ENCODE measurements at places on chromosomes 2 and 18.

GRCh38 chr2:25343187-25343825 is 1.6 kb upstream of the DNMT3A start:
- no peak for DNase-seq

DNA sequence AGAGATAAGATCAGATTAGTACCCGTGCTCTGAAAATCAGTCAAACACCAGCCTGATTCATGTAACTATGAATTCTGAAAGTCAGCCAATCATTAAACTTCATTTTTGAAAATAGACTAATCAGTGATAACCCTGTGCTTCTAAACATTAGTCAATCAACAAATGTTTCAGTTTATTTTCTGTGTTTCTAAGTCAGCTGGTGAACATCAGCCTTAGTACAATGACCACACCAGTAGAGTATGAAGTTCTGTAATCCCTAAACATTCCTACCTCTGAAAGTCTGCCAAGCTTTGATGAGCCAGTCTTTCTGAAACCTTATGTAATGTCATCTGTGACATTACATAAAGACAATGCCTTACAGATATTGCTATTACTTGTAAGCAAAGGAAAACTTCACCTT is 807.4 kb upstream of the CRIM1 start:
- DNase-seq, result no peak

- DNase-seq, result no peak
Measured at GRCh38 chr18:12282442-12283039, 25.5 kb upstream of the TUBB6 start.

DNA sequence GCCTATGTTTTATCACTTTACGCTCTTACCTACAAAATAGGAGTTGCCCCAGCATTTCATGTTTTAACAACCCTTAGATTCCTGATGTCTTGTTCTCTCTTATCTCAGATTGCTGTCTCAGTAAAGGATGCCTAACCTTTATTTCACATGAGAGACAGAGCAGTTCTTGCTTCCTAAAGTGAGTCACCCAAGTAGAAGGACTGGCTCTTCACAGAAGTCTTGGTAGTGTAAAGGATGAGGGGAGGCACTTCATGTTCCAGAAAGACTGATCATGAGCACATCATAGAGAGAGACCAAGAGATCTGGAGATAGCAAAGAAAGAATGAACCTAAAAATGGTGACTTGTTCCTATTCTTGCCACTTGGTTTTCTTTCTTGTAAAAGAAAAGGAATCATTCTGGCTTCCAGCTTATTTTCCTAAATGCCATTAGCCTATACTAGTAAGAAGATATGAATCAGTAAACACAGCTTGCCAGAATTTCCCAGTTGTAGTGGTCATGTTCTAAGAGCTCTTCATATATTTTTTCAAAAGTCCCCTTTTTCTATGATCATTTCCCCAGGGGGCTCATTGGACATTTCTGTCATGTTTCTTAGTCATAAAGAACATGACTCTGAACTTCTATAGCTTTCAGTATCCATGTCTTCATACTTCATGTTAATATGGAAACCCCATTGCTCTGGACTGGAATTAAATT is 54.9 kb downstream of the MAPRE2 start:
- DNase-seq, result no peak

DNA sequence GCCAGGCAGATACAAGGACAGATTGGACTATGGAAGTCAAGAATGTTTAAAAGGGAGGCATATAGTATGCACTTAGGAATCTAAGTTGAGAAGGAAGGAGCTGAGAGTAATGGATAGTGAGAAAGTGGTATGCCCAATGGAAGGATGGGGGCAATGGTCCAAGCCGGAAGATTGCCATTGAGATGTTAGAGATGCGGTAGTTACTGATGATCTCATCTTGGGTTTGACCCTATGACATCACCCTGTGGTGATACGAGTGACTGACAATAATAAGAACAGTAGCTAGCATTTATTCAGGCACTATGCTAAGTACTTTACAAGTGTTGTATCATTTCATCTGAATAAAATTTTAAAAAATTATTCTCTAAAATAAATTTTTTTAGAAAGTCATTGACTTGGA is 38.5 kb upstream of the ACMSD start:
- no peak for DNase-seq

GRCh38 chr2:10435820-10436204 is 12.3 kb downstream of the ODC1 start:
- DNase-seq, result no peak

- no peak for DNase-seq
Measured at GRCh38 chr2:47771211-47771610, 11.7 kb upstream of the MSH6 start.

GRCh38 chr2:96687711-96688640 is 45.4 kb downstream of the FER1L5 start:
- DNase-seq, result no peak

DNA sequence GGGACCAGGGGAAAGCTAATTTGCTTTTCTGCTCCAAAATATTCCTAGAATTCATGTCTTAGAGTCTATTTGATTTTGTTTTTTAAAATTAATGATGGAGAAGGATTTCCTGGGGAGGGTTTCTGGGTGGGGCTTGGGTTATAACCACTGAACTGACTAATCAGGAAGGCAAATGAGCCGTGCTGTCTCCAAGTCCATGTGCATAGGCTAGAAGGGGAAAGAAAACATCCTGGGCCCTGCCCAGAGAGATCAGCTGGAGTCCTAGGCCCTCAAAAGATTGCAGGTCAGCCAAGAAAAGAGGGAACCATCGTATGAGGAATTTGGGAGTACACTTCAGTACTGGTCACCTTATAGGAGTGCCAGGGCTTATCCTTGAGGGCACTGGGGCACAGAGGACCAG is 480.2 kb upstream of the CELF4 start:
- no peak for DNase-seq

DNA sequence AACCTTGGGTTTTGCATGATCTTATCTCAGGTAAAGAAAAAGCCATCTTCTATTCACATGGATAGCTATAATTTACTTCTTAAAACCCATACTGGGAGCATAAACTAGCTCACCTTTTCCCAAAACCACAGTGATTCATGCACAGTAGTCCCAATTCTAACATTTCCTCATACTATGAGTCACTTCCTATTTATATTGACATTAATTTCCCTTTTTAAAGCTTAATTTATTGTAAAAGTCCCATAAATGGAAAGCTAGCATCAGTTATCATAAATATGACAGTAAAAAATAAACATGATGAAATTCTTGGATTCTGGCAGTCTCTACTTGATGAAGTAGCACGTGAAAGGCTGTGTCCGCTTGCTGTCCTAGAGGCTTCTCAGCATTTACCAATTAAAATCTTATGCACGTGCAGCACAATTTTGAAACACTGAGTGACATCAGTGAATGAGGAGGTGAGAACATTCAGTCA is 180.1 kb downstream of the CDH2 start:
- no peak for DNase-seq

DNA sequence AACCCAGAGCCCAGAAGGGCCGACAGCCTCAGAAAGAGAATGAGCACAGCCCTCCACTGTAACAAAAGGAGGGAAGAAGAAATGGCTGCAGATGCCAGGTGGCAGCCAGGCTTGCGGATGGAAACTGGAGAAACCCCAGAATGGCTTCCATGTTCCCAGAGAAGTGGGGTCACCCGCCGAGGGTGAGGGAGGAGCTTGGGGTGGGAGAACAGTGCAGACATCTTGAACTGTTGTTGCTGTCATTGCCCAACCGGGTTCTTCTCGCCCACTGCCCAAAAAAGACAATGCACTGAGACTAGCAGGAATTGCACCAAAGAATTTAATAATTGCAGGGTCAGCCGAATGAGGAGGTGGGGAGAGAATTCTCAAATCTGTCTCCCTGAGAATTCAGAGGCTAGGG is 223.2 kb upstream of the RAB6C start:
- DNase-seq, result peak; percentile 67

GRCh38 chr2:171893824-171894611 is at the start of gene SLC25A12:
Gene SLC25A12 (minus strand): TSS chr2:171894244. CDS start chr2:171894214, 30 bp downstream.
- DNase-seq, result peak; percentile 78

DNA sequence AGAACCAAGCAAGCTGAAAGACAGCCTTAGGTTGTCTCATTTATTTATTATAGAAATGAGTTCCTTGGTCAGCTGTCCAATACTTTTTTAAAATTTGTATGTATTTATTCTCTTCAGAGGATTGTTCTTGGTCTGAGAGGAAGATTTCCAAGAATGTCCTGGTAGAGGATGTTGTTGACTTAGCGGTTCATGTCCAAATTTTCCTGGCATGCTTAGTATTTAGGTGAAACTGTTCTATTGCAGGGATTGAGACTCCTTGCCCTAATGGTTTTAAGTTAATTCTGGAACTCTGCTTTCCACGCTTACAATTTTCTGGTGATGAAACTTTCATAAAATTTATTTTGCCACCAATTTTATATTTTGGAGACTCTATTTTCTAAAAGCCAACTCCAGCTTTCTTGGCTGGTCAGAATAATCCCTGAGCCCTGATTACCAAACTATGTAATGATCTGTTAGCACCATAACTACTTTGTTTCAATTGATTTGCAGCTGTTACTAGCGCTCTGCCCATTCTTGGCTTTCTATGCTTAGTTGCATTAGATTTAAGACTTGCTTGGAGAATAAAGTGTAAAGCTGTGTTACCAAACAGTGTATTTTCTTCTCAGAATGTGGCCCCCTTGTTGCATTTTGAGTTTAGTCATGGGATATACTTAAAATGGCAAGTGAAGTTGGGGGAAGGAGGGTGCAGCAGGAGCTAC is 1868.8 kb upstream of the CELF4 start:
- DNase-seq, result no peak

DNA sequence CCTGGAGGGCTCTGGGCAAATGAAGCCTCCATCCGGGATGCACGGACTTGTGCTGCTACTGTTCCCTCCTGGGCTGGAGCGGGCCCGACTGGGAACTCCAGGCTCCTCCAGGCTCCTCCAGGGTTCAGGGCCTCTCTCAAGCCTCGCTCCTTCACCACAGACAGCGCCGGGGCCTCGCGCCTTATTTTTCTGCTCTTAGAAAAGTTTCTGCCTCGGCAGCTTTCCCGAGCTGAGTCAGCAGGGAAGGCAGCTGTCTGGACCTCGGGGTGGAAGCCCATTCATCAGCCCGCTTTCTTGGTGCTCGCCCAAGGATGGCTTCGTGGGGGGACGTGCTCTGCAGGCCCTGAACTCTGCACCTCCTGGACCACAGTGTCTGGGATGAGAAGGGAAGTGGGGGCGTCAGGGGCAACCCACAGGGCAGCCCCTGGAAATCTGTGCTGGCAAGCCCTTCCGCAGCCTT is 12.9 kb upstream of the TEX51 start:
- no peak for DNase-seq

GRCh38 chr18:70166668-70167067 is 38.8 kb downstream of the RTTN start:
- DNase-seq, result no peak

DNA sequence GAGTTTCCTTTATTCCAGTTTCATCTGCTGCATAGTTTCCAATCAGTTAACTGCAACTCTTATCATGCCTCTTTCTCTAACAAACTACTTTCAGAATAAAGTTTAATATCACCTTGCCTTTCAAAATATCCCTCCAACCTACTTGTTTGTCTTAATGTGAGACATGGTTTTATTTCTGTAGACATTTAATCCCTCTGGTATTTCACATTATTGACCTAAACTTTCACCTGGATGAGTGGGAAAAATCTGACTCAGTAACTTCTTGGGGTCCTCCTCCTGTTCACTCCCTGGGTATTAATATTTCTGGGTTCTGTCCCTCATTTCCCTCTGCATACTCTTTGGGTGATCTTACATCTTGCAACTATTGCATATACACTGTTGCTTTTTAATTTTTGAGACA is 27.9 kb downstream of the MSH6 start:
- DNase-seq, result no peak

DNA sequence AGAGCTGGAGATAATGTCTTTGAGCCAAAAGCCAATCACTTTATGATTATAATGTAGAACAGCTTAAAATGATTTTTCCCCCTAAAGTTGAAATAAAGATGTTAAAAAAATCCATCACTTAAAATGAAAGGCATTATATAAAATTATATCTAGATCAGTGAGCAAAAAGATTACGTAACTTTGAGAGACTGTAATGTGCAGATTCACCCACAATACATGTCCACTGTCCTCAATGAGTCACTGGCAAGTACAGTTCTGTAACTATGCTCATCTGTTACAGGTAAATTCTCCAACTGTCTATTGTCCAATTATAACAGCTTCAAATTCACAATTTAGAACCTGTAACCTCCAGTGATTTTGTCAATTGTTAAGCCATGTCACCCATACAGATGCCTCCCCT is 19.0 kb downstream of the FAM161A start:
- DNase-seq, result no peak

DNA sequence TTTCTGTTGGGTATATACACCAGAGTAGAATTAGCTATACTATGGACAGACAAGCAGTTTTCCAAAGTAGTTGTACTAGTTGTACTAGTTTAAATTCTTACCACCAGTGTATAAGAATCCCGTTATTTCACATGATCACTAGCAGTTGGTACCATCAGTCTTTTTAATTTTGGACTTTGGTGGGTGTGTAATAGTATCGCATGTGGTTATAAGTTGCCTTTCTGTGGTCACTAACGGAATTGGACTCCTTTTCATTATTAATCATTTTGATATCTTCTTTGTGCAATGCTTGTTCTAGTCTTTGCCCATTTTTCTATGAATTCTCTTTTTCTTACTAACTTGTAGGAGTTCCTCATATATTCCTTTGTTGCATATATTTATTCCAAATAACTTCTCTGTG is 89.8 kb downstream of the ASXL2 start:
- no peak for DNase-seq

GRCh38 chr2:189500456-189501160 is 59.3 kb downstream of the WDR75 start:
- no peak for DNase-seq

GRCh38 chr2:118604811-118605210 is 242.6 kb downstream of the EN1 start:
- DNase-seq, result no peak

GRCh38 chr2:156908825-156909224 is 348.7 kb upstream of the GALNT5 start:
- DNase-seq, result no peak

DNA sequence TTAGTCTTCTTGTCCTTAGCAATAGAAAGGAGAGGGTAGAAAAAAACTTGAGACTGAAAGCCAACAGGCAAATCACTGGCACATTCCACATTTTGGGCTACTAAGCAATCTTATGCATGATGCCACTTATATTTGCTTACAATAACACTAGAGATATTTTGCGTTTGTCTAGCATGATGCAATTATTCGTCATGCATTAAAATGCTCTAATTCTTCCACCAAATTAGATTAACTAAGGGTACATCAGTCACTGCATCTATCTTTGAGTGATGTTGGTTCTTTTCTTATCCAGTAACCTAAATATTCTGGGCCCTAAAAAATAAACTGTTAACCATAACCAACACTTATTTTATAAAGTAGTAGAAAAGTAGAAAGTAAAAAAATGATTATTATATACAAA is 1311.7 kb upstream of the CDH2 start:
- DNase-seq, result no peak

GRCh38 chr2:111149882-111150455 is 29.3 kb downstream of the BCL2L11 start:
- DNase-seq, result no peak

DNA sequence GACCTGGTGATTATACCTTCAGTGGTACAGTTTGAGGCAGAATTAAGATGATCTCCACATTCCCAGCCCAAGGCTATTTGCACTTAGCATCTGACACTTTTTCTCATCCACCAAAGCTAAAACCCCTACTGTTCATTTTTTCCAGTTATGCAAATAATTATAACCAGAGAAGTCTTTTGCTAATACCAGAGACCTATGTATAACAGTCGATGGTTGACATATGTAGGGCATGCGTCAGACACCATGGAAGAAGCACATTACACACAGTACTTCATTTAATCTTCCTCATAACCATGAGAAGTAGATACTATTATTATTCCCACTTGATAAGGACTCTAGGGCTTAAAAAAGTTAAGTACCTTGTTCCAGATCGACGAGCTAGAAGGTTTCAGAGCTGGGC is 36.5 kb downstream of the AP1S3 start:
- DNase-seq, result no peak

- no peak for DNase-seq
Measured at GRCh38 chr2:79717364-79718007, 204.6 kb downstream of the CTNNA2 start.
